ENCODE measurements at places on chromosomes 7 and 10. TPM values are rescaled to one million over a fixed set of nuclear protein-coding genes. Genes with fewer than 3 reads are reported as not detected.

The CNPY1 gene
- total RNA-seq, result not detected

The MAGI2 gene
- 0.13 TPM for total RNA-seq

The TDRD1 gene
- 0.40 TPM for total RNA-seq

The GRID2IP gene
- total RNA-seq, result 0.28 TPM

The CACNB2 gene
- total RNA-seq, result not detected

GRCh38 chr7:43785420-43785819 is 26.9 kb downstream of the BLVRA start:
- H3K27ac ChIP-seq, result no peak overlapping the region
- no peak overlapping the region for H3K4me3 ChIP-seq
- peaks cover 14% of the 10 kb centered on the region for H3K36me3 ChIP-seq
- H3K4me1 ChIP-seq, result peaks cover 14% of the 10 kb centered on the region
- H3K27me3 ChIP-seq, result no peaks in the 10 kb centered on the region

DNA sequence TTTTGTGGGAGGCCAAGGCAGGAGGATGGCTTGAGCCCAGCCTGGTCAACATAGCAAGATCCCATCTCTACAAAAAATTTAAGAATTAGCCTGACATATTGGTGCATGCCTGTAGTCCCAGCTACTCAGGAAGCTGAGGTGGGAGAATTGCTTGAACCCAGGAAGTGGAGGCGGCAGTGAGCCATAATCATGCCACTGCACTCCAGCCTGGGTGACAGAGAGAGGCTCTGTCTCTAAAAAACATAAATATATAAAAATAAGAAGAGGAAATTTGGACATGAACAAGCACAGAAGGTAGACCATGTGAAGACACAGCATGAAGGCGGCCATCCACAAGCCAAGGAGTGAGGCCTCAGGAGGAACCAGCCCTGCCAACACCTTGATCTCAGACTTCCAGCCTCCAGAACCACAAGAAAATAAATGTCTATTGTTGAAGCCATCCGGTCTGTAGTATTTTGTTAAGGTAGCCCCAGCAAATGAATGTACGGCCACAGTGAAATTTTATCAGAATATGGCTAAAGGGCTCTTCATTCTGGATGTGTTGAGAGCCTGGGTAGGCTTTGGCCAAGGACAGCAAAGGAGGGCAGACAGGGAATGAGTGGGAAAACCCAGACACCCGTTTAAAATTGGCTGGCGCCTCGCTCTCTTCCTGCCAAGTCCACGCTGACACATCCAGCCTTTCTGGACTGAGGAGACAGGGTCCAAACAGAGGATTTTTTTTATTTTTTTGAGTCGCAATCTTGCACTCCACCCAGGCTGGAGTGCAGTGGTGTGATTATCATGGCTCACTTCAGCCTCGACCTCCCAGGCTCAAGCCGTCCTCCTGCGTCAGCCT is 12.9 kb upstream of the GRID2IP start:
- no peak overlapping the region for H3K4me3 ChIP-seq
- H3K27me3 ChIP-seq, result peaks cover 3% of the 10 kb centered on the region
- no peaks in the 10 kb centered on the region for H3K36me3 ChIP-seq
- H3K27ac ChIP-seq, result no peak overlapping the region
- no peak for DNase-seq

GRCh38 chr7:137484326-137484725 is 140.8 kb upstream of the PTN start:
- no peak overlapping the region for H3K27ac ChIP-seq
- no peak for DNase-seq
- no peaks in the 10 kb centered on the region for H3K27me3 ChIP-seq
- H3K36me3 ChIP-seq, result no peaks in the 10 kb centered on the region
- H3K4me3 ChIP-seq, result no peak overlapping the region

DNA sequence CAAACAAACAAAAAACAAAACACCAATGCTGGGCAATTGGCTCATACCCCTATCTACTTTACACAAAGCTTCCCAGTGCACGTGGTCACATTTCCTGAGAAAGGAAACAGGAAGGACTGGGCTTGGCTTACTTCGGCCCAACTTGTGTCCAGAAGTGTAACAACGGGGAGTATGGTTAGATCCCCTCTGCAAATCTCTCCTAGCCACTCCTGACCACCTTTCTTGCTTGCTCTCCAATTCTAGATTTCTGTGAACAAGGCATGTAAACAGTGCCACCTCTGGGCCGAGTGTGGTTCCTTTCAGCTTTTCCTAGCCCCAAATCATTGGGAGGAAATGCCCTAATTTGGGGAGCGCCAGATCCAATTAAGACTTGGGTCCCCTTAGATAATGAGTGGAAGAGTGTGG is 21.0 kb upstream of the FRAT2 start:
- no peaks in the 10 kb centered on the region for H3K27me3 ChIP-seq
- peaks cover 12% of the 10 kb centered on the region for H3K4me1 ChIP-seq
- DNase-seq, result no peak
- peak overlapping the region; percentile 9 for H3K27ac ChIP-seq

- H3K27ac ChIP-seq, result no peak overlapping the region
- no peaks in the 10 kb centered on the region for H3K36me3 ChIP-seq
- H3K27me3 ChIP-seq, result no peaks in the 10 kb centered on the region
- H3K4me3 ChIP-seq, result no peak overlapping the region
- peaks cover 5% of the 10 kb centered on the region for H3K4me1 ChIP-seq
Observed at GRCh38 chr7:17488829-17489228, 190.4 kb downstream of the AHR start.

GRCh38 chr7:110130669-110131068 is 960.3 kb upstream of the LRRN3 start:
- H3K36me3 ChIP-seq, result no peaks in the 10 kb centered on the region
- no peak overlapping the region for H3K27ac ChIP-seq
- DNase-seq, result no peak
- no peaks in the 10 kb centered on the region for H3K27me3 ChIP-seq
- H3K4me3 ChIP-seq, result no peak overlapping the region
- no peaks in the 10 kb centered on the region for H3K4me1 ChIP-seq

All from activated CD4-positive, alpha-beta memory T cell treated with anti-CD3 and anti-CD28 coated beads, Interleukin-2, amount 10 ng/mL, durations not matched to agents 7 days and 5 days (primary cell).